ENCODE measurements at places on chromosomes 3 and 15. TPM values are rescaled to one million over a fixed set of nuclear protein-coding genes. Genes with fewer than 3 reads are reported as not detected.

Gene TMIE
- total RNA-seq = not detected

Gene GPR171
- not detected for total RNA-seq

Gene LRRC31
- total RNA-seq = not detected

Gene TGM4
- 0.07 TPM for total RNA-seq

Gene CMTM8
- 7.7 TPM for total RNA-seq

Gene NAALADL2
- 0.13 TPM for total RNA-seq

Gene CYP11A1
- not detected for total RNA-seq

Gene CHRD
- 0.07 TPM for total RNA-seq

Gene EFCAB12
- not detected for total RNA-seq

Gene GOLGA6L10
- total RNA-seq = 0.05 TPM

Gene SPINT1
- total RNA-seq = 2.2 TPM

Gene DPPA2
- total RNA-seq = not detected

Gene CYP1A2
- total RNA-seq = not detected

Gene KNG1
- not detected for total RNA-seq

Gene SLC28A1
- not detected for total RNA-seq
